ENCODE measurements at places on chromosomes 3 and 15.
A peak's percentile ranks its signal among the peaks of the same experiment; 100 is the strongest.

DNA sequence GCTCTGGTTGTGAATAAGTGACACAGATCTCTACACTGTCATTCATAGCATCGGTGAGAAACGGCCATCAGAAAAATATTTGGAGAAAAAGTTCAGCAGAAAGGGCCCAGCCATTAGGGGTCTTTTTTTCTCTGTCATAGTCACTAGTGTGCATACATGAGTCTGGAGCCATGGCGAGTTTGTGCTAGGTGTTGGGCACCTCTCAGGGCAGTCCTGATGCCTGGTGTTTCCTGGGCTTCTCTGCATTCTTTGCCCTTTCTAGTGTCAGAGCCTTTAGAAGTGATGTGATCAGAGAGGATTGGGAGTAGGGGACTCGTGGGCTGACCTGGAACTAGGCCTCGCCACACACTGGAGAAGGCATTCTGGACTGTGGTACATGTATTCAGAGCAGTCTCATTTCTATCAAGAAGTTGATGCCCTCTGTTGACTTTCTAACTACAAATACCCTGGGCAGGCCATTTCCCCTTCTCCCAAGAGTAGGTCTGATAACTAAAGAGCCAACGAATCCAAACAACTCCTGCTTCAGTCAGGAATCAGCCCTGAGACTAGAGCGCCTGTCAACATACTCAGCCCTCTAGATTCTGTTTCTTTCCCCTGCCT lies 1.6 kb downstream of the KY start:
- no peak for DNase-seq

GRCh38 chr3:34780973-34781372 lies 858.4 kb upstream of the ARPP21 start:
- DNase-seq: no peak

DNA sequence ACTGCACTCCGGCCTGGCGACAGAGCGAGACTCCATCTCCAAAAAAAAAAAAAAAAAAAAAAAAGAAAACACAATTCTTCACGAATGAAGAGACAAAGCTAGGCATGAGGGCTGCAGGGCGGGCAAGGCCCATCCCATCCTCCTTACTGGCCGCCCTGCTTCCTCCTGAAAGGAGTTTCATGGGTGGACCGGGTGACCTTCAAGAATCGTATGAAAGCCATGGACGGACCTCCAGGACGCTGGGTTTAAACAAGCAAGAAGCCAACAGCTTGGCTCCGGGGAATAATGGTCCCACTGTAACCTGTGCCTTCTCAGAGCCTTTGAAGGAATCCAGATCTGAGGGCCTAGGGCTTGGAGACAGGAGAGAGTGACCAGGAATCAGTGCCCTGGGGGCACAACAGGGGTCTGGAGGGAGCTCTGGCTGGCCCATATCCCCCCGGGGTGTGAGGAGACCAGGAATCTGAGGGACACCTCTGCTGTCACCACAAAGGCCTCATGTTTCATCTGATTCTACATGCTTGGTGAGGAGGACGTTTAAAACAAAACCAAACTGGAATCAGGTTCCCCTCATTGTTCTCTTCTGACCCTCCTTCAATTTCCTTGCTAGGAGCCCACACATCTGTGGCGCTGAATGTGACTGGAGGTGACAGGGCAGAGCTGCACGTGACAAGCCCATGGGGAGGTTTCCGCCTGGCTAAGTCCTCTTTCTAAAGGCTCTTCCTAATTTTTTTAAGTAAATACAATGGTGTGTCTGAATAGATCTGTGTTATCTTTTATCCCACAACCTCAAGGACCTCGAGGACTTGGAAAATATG lies 46.1 kb downstream of the WHAMM start:
- no peak for DNase-seq

DNA sequence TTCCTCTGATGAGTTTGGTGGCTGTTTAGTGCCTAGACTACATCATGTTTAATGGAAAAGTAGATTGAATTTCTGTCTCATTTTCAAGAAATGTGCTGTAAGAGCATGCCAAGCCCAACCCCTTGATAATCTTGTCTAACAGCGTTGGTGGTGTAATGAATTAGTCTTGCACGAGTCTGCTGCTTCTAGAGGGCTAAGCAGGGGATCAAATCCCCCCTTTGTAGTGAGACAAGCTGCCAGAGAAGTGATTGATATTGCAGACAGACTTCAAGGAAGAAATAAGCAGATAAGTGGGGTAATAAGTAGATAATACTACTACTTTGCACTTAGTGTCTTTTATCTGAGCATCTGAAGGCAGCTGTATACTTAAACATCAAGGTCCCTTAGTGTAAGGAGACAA lies 141.4 kb downstream of the TP63 start:
- no peak for DNase-seq

- no peak for DNase-seq
Measured at GRCh38 chr15:77844798-77845446, 212.2 kb upstream of the LINGO1 start.

DNA sequence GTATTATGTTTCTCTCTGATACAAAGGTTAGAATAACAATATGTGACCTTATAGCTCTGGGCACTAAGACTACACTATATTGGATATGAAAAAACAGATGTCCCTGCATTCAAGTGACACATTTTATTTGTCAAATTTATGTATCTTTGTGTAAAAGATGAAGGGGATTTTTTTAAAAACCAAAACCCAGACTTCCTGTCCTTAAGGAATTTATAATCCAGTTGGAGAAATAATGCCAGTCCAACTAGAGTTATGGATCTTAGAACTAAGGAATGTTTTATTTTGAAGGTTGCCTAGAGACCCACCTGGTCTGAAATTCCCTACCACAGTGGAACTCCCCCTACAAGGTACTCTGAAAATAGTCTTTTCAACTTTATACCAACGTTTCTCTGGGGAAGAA lies 33.3 kb upstream of the PIK3CB start:
- DNase-seq: no peak

DNA sequence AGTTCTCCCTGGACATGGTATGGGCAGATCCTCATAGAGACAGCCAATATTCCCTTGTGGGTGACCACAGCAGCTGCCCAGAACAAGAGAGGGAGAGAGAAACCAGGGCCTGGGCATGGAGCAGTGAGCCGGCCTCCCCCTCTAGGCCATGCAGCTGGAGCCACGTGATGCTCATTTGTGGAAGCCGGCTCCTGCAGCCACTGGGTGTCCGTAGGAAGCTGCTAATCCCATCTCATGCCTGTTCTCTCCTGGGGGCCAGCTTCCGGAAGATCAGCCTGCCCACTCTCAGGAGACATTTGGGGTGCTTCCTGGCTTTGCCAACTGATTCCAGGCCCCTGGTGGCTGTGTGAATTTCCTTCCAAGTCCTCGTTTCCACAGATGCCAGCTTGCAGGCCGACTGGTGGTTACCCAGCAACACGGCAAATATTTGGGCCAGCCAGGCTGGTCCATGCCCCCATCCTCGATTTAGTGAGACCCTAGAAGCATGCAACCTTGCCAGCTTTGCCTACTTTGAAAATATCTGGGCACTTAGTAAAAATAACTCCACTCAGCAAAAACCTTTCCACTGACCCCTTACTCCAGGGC lies 55.3 kb downstream of the LINGO1 start:
- DNase-seq: no peak

- no peak for DNase-seq
Measured at GRCh38 chr15:90264671-90265070, 801 bp upstream of the NGRN start.

DNA sequence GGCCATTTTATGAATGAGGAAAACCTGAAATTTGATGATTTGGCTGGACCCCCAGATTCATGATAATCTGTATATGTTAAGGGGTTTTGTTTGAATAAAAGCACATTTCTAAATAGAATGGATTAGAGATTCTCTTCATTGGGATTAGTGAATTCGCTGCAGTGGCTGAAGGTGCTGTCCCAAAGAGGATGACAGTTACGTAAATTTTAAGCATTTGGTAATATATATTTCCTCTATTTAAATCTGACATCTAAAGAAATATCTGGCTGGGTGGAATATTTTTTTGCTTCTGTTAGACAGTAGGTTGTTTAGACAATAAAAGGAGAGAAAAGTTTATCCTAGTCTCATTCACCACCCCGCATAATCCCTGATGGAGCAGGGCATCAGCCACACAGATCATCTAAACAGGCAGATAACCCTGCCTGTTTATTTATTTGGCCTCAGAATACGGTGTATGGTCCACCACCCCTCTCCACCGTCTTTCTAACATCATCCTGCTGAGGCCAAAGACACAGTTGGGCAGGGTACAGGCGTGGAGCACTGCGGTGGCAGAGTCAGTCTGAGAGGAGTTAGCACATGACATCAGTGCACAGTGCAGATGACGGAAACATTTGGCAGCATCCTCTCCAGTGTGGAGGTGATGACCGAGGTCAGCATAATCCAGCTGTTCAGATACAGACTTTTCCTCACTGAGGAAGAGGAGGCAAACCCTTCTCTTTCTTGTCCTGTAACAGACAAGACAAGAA lies 20.4 kb upstream of the NFKBIZ start:
- DNase-seq: peak; percentile 29

GRCh38 chr3:158359339-158359738 lies 211.7 kb upstream of the MLF1 start:
- DNase-seq: no peak

- no peak for DNase-seq
Measured at GRCh38 chr15:76863123-76863522, 42.0 kb downstream of the SCAPER start.

GRCh38 chr15:59170295-59171066 lies 36.2 kb upstream of the LDHAL6B start:
- DNase-seq: no peak

DNA sequence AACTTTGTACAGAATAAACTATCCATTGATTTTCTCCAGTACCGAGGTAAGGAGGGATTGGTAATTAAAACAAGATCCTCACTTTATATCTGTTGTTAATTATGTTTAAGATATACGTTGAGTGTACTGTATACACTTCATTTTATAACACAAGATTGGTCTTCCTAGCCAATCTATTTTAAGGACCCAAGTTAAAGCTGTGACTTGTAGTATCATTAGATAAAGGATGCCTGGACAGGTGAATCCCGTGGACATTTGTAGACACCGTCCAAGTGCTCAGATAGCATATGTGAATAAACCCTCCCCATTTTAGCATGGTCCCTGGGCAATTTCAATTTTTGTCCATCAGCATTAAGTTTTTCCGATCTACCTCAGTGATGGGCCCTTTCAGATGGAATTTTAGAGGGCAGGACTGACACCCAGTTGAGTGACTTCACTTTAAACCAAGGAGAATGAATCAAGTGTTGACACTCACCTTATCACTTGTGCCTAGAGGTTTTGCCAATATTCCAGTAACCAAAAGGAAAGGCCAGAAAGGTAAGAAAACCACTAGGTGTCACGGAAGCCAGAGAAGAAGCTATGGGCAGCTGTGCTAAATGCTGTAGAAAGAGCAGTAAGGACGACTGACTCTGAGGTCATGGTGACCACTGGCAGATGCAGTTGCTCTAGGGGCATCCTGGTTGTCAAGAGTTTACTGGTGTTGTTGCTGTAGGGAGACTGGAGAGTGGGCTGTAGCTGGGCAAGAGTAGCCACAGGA lies 9.2 kb downstream of the AHSG start:
- DNase-seq: no peak

- DNase-seq: no peak
Measured at GRCh38 chr3:73614419-73614818, 10.3 kb downstream of the PDZRN3 start.

GRCh38 chr3:24351779-24352469 lies 142.7 kb downstream of the THRB start:
- no peak for DNase-seq

GRCh38 chr3:45972534-45973402 lies 22.9 kb downstream of the FYCO1 start:
- DNase-seq: no peak

Measured in effector memory CD4-positive, alpha-beta T cell (primary cell).